ENCODE measurements at places on chromosomes 12 and 14.

DNA sequence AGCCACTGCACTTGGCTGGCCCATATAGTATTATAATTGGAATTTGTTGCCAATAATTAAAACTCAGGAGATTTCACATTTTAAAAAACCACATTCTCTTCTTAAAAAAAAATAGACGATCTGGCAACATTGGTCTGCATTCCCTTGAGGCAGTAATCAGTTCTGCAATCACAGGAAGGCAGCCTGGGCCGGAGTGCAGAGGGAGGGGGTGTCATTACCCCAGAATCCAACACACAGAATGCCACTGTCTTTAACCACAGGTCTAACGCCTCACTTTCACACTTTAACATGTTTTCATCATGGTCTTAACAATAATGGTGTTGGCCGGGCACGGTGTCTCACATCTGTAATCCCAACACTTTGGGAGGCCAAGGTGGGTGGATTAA lies 100.1 kb downstream of the SCARB1 start:
- DNase-seq, result no peak

- DNase-seq, result no peak
Observed at GRCh38 chr14:21070610-21071224, 613 bp downstream of the ARHGEF40 start.

- no peak for DNase-seq
Observed at GRCh38 chr12:131353826-131354225, 357.1 kb upstream of the SFSWAP start.

DNA sequence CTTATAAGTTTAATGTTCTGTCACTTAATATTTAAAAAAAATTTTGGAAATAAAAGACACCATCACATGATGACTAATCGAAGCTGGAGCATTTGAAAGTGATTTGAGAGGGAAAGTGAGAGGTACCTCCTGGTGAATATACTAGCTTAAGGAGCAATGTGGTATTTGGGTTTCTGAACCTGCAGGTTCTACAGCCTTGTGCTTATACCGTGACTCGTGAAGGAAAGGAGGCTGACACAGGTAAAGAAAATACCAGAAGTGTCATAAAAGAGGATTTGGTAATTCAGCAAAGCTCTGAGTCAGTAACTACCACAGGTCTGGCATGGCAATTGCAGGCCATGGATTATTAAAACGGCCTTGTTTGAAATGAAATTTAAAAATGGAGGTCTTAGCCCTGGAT lies 151.0 kb downstream of the SLC38A4 start:
- DNase-seq, result no peak

DNA sequence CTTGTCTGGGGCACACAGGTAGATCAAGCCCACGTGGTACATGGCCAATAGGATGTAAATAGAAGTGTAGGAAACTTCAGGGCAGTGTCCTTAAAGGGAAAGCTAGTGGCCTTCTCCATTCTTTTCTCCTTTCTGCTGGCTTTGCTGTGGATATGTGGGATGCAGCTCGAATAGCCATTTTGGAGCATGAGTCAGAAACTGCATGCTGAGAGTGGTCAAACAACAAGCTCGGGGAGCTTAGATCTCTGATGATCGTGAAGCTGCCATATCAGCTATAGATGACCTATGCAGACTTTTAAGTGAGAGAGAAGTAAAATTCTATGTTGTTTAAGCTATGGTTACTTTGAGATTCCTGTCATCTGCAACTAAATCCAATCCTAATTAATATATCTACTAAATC lies 241.3 kb upstream of the DAAM1 start:
- no peak for DNase-seq

GRCh38 chr12:8446642-8447547 lies 8.9 kb upstream of the CLEC6A start:
- no peak for DNase-seq

GRCh38 chr12:79441534-79441933 lies 249.2 kb downstream of the PAWR start:
- DNase-seq, result no peak

- DNase-seq, result no peak
Observed at GRCh38 chr12:32198555-32198954, 91.9 kb downstream of the BICD1 start.

DNA sequence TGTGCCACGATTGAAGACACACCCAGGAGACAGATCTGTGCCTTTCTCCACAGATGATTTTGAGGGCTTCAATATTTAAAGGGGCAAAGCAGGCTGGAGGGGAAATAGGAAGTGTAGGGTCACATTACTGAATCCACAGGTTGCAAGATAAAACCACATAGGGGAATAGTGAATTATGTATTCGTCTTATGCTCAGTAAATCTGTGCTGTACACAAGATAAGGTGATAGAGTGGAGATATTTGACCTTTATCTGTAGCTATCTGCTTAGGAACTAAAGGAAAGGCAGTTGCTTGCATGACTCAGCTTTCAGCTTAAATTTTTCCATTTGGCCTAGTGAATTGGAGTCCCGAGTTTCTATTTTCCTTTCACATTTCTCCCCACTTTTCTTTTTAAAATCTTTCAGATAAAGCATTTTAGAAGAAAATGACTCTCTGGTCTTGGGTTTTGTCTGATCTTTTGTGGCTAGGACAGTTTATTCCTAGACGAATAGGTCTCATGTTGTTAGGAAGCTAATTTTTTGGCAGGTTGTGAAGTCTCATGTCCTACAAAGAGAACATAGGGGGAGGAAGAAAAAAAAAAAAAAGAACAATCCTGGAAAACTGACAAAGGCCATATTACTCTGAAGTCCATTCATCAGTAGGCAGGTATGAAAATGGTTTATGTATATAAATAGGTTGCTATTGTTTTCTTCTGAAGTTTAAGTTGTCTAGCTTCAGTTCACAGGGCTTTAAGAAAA lies 55.4 kb downstream of the FBXO33 start:
- no peak for DNase-seq

GRCh38 chr12:20368114-20368650 lies at the start of gene PDE3A:
TSS of gene PDE3A (plus strand) at chr12:20368537. CDS start at chr12:20369285, 748 bp downstream.
- DNase-seq, result no peak

- no peak for DNase-seq
Observed at GRCh38 chr12:793037-793436, 40.7 kb downstream of the WNK1 start.

- no peak for DNase-seq
Observed at GRCh38 chr14:77580477-77580876, 36.0 kb downstream of the SPTLC2 start.

DNA sequence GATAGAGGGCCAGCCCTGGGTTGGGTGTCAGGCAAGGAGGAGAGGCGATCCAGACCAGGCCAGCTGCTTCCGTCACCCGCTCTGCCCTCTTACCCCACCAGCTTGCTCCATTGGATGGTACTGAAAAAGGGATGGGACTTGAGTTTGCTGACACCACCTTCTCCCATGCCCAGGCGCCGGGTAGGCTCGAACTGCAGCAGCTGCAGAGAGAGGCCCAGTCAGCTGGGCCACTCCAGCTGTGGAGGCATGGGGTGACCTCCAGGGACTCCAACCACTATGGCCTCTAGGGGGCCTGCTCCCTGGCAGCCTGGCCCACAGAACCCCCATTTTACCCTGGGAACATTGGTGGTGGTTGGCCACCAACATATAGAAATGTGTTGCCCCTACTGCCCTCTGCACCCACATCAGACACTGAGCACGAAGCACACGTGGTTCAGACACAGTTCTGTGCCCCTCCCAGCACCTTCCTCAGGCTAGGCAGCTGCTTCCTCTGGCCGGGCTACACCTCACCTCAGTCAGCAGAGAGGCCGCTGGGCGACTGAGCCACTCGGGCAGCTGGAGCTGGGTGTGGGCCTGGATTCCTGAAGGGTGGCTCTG lies 16.0 kb downstream of the RPS6KL1 start:
- DNase-seq, result no peak

DNA sequence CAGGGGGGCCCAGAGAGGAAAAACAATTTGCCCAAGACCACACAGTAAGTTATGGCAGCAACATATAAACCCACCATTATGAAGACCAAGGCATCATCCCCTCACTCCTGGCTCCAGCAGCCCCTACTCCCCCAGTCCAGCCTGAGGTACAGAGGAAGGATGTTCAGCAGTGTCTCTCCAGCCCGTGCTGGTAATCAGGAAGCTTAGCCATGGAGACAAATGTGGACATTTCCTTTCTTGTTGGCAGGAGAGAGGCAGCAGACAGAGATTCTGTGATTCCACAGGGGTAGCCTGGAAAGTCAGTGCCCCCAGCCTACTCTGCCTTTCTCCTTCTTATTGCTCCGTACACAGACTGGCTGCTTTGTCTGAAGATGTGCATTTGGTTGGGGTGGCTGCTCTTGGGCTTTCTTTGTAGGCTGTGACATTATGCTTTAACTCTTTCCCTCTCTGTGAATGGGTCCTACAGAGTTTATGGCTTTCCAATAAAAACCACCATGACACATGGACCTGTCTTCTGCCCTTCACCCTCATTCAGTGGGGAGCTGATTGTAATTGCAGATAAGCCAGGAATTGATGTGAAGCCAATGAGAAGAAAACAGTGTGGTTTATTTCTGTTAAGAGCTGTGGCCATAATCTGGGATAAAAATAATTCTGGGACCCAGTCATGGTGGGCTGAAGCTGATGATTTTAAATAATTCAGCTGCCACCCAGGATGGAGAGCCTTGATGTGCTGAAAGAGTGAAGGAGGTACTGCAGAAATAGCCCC lies 3.4 kb downstream of the RPH3A start:
- no peak for DNase-seq

DNA sequence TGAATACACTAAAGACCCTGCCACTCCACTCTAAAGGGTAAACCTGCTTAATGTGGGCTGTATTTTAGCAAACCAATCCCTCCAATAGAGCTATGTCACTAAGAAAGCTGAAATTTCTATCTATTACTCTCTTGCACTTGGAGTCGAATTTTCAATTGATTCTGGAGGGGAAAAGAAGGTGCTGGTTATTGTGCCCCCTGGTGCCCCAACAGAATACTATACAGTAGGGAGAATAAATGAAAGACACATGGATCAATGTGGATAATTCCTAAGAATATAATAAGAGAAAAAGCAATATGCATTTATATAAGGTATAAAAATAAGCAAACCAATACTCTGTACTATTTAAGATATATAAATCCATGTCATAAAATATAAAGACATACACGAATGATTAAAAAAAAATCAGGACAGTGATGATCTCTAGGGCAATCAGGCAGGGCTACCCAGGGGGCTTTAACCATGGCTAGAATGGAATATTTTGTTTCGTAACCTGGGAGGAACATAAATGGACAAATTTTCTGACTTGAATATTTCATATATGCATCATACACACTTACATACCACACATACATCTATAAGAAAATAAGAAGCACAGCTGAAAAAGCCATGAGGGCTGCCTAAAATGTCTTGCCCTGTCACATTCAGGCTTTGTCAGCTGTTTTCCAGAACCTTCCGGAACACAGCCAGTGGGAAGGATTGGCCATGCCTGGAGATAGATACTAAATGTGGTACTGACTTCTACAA lies 54.4 kb downstream of the EFCAB11 start:
- DNase-seq, result no peak

DNA sequence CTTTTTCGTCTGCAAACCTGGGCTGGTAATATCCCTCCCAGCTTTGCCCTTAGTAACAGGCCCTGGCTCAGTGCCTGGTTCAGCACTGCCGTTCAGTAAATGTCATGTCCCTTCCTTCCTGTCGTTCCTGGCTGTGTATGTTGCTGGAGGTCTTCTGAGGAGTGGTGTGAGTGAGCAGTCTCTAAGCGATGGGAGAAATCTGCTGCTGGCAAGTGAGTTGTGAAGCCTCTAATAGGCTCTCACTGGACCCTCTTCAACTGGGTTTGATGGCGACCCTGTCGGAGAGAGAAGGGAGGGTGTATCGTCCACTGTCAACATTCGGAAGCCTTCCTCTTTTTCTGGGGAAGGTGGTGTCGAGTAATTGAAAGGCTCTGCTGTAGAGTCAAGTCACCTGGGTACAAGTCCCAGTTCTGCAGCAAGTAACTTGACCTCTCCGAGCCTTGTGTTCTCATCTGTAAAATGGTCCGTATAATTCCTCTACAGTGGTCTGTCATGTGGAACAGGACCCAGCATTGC lies 62.8 kb downstream of the HRK start:
- DNase-seq, result no peak

- no peak for DNase-seq
Observed at GRCh38 chr12:110317911-110318310, 36.9 kb downstream of the ATP2A2 start.

GRCh38 chr12:55926738-55927587 lies 731 bp downstream of the PYM1 start:
- DNase-seq, result peak; percentile 84

DNA sequence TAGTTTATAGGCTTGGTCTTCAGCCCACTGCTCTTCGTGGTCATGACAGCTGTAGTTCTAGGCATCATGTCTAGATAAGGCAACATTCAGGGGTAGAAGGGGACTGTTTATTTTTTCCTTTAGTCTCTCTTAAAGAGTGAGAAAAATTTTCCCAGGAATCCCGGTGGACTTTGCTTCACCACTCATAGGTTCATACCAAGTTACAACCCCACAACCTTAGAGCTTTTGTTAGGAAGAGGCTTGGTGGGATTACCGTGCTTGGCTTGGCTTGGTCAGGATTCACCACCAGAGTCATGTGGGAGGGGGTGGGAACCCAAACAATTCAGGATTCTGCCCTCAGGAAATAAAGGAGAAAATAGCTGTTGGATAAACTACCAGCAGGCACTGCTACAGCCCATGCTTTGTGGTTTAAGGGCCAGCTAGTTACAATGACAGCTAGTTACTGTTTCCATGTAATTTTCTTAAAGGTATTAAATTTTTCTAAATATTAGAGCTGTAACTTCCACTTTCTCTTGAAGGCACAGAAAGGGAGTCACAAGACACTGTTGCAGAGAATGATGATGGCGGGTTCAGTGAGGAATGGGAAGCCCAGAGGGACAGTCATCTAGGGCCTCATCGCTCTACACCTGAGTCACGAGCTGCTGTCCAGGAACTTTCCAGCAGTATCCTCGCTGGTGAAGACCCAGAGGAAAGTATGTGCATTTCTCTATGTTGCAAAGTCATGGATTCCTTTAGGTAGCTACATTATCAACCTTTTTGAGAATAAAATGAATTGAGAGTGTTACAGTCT lies 25.9 kb upstream of the PAPLN start:
- no peak for DNase-seq

DNA sequence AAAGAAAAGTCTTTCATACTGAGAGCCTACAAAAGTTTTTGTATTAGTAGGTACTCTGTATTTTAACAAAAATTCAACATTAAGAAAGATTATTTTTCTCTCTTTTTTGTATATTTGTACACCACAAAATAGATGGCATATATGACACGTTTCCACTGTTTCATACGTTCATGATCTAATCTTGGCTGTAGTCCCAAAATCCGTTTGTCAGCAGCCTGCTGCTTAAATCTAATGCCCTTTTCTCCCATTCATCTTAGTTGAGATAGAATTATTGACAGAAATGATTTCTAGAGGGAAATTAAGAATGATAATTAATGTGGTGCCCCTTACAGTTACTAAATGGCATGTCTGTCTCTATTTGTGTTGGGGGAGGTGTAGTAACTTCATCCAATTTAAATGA lies 140.7 kb upstream of the NOVA1 start:
- no peak for DNase-seq
